ENCODE measurements at places on chromosomes 6 and 20. TPM values are rescaled to one million over a fixed set of nuclear protein-coding genes. Genes with fewer than 3 reads are reported as not detected.

- no peaks in the 10 kb centered on the region for H3K4me1 ChIP-seq
- DNase-seq = no peak
- H3K4me3 ChIP-seq = no peak overlapping the region
Observed at GRCh38 chr6:91098006-91098405, 511.1 kb upstream of the MAP3K7 start.

- DNase-seq = no peak
- no peaks in the 10 kb centered on the region for H3K4me1 ChIP-seq
- H3K4me3 ChIP-seq = no peak overlapping the region
- no peaks in the 10 kb centered on the region for H3K27me3 ChIP-seq
- H3K27ac ChIP-seq = no peak overlapping the region
Observed at GRCh38 chr6:44775121-44775520, 387.6 kb downstream of the CDC5L start.

The PNPLA1 gene
- not detected for total RNA-seq

The DSP gene
- total RNA-seq = 0.05 TPM

The ARMH2 gene
- 1.1 TPM for total RNA-seq

The CST2 gene
- total RNA-seq = not detected
